AG08395 (cell line): ENCODE measurements at places on chromosomes 12 and 14.

DNA sequence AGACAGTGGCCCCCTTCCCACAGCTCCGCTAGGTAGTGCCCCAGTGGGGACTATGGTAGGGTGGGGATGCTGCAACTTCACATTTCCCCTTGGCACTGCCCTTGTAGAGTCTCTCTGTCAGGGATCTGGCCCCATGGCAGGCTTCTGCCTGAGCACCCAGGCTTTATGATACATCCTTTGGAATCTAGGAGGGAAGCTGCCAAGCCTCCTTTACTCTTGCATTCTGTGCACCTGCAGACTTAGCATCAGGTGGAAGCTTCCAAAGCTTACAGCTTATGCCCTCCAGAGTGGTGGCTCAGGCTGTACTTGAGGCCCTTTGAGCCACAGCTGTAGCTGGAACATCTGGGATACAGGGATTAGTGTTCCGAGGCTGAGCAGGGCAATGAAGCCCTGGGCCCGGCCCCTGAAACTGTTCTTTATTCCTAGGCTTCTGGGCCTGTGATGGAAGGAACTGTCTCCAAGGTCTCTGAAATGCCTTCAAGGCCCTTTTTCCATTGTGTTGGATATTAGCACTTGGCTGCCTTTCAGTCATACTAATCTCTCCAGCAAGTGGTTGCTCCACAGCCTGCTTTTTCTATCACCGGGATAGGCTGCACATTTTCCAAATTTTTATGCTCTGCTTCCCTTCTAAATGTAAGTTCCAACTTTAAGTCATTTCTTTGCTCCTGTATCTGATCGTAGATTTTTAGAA is 22.2 kb upstream of the OR6J1 start:
- no peak for DNase-seq

DNA sequence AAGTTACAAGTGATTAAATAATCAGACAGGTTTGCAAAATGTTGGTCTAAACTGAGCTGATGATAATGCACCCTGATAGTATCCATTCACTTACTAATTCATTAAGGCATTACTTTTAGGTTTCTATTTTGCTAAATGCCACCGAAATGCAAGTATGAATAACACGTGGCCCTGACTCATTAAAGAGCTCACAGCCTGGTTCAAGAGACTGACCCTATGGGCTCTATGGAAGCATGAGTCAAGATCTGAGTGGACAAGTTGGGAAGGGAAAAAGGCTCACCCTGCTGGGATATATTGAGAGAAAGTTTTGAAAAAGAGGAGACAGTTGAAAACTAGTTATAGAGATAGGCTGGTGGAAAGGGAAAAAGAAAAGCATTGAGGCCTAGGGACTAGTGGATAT is 14.8 kb upstream of the LRRC9 start:
- DNase-seq, result no peak

GRCh38 chr12:106584104-106585064 is 1.6 kb downstream of the RFX4 start:
- no peak for DNase-seq

- no peak for DNase-seq
These were observed at the start of gene UNC79 for GRCh38 chr14:93430315-93431035. UNC79 (plus strand) TSS chr14:93430939; CDS start chr14:93431030, 91 bp downstream.

- no peak for DNase-seq
These were observed 68.5 kb downstream of the DAO start for GRCh38 chr12:108948367-108948766.

DNA sequence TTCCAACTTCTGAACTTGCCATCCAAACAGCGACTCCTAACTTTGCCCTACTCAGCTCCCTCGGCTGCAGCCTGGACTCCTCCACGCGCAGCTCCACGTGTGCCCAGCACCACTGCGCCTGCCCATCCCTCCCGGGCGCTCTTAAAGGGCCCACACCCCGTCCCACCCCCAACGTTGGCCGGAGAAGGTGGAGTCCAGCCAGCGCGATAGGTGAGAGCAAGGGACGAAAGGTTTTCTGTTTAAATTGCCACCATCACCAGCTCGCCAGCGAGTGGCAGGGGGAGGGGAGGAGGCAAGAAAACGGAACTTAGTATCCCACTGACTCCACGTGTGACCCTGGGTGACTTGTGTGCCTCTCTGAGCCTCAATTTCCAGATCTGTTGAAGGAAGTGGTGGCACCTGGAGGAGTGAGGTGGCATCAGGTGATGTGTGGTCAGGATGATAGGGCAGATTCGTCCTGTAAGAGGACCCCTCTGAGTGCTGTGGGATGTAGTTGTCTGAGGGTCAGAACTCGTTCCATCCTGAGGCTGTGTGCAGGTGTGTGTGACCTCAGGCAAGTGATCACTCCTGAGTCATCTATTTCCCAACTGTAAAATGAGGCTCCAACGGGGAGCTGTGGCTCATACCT is 59.7 kb downstream of the TRPV4 start:
- peak; percentile 27 for DNase-seq

- peak; percentile 75 for DNase-seq
These were observed 10.0 kb downstream of the WNT1 start for GRCh38 chr12:48988030-48988649.

GRCh38 chr12:1799051-1799881 is 21.1 kb upstream of the LRTM2 start:
- DNase-seq, result no peak

DNA sequence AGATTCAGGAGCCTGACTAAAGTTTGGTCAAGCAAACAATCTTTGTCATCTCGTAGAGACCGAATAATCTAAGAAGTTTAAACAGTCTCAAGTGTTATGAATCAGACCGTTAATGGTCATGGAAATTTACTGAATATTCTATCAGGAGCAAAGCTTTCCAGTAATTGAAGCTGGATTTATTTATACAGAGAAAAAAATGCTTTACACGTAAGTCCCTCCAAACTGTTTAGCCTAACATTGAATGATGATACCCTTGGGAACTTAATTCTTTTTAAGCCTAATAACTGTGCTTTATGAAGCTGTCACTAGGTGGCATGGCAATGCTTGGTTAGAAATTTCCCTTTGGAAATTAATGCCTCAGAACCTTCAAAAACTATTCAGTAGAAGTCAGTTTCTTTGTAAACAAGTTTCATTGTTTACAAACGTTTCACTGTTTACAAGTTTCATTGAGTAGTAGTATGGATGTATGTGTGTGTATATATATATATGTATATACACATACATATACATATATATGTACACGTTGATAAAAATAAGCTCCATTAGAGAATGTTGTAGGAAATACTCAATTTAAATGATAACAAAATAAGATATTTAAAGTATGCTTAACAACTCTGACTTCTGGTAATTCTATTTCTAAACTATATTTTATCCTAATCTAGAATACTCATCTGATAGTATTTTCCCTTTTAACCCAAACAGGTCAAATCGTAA is 32.1 kb downstream of the DEPDC4 start:
- DNase-seq, result peak; percentile 55

GRCh38 chr12:20507056-20507455 is 138.7 kb downstream of the PDE3A start:
- DNase-seq, result no peak

DNA sequence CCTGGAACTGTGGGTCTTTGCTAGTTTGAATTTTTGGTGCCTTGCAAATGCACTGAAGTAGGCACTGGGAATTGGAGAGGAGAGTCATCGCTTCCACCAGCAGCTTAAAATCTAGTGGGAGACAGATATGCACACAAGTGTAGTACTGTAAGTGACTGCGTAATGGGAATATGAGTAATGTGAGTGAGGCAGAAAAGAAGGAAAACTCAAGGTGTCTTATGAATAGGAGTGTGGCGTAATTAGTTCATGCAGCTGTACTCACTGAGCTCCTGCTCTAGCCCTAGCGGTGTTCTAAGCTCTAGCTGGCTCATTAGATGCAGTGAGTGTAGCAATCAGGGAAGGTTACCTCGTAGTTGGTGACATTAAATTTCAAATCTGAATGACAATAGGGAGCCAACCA is 2.8 kb downstream of the TCP11L2 start:
- DNase-seq, result no peak

DNA sequence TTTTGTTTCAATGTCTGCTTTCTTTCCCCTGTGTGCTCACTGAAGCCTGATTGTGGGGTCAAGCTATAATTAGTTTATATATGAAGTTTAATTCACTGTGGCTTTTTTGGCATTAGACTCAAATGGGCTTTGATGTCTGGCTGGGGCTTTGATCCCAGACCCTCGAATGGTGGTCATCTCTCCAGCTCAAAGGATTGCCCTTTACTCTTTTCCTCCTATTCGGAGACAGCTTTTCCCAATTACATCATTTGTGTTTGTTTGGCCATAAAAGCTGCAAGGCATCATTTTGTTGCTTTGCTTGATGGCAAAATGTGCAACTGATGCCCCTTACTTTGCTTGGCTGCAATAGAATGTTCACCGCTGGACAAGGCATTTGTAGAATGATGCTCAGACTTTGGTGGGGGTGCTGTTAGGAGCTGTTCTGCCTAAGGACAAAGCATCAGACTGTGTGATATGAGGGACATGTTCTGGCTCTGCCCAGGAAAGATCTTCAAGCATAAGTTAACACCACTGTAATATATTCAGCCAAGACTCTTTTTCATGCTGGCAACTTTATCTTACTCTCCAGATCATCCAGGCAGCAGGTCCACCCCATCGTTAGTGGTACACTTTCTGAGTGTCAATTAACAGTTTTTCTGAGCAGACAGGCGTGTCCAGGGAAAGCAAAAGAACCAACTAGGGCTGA is 3.2 kb upstream of the DACT1 start:
- no peak for DNase-seq

GRCh38 chr12:83473408-83474095 is 786.8 kb downstream of the TMTC2 start:
- DNase-seq, result no peak

DNA sequence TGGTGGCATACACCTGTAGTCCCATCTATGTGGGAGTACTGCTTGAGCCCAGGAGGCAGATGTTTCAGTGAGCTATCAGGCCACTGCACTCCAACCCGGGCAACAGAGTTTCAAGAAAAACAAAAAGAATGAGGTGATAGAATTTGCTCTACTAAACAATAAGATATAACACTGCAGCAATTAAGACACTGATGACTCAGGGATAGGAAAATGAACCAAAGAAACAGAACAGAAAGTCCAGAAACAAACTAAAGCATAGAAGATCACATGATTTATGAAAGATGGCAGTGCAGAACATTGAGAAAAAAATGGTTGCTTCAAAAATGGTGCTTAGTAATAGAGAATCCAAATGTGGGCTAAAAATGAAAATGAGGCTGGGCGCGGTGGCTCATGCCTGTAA is 65.2 kb upstream of the AP4S1 start:
- DNase-seq, result no peak

DNA sequence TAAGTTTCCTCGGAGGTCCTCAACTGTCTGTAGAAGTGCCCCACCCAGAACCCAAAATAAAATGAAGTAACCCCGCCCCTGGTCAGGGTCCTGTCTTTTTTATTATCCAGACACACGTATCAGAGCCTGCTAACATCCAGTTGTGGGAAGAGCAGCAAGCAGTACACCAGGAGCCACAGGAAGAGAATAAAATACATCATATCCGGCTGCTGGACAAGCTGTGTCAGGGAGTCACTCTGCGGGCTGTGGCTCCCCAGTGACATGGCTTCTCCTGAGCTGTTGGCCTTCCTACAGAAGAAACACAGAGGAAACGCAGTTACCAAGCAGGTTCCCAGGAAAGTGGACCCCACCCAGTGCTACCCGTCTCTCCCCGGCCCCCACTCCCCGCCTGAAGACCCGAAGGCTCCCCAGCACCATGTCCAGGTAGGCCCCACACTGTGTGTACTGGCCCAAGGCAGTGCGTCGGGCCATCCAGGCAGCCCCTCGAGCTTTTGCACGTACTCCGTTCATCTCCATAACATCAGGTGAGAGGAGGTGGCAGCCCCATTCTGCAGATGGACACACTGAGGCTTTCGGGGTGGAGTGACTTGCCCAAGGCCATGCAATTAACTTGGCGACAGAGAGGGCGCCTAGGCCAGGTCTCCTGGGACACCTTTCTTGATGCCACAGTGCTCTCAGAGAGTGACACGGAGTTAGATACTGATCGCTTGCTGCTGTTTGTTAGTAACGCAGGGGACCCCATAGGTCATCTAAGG is 34.3 kb upstream of the DICER1 start:
- no peak for DNase-seq

- DNase-seq, result no peak
These were observed 7.0 kb downstream of the FOXA1 start for GRCh38 chr14:37587881-37588666.
